ENCODE measurements at places on chromosomes 16 and 17. TPM values are rescaled to one million over a fixed set of nuclear protein-coding genes. Genes with fewer than 3 reads are reported as not detected.

COPRS gene
- total RNA-seq: 95.6 TPM

PGAP3 gene
- total RNA-seq: 8.3 TPM

SENP3 gene
- total RNA-seq: 67.4 TPM

KRT15 gene
- total RNA-seq: not detected

KLHL11 gene
- 23.4 TPM for total RNA-seq

ABHD15 gene
- 10.0 TPM for total RNA-seq

DPH1 gene
- 31.9 TPM for total RNA-seq

NPIPA2 gene
- total RNA-seq: not detected

PRAC1 gene
- not detected for total RNA-seq

KRTAP2-2 gene
- not detected for total RNA-seq

MYL11 gene
- total RNA-seq: not detected

SLC5A2 gene
- not detected for total RNA-seq

ZNF597 gene
- total RNA-seq: 2.1 TPM
